ENCODE measurements at places on chromosomes 5 and 9.

DNA sequence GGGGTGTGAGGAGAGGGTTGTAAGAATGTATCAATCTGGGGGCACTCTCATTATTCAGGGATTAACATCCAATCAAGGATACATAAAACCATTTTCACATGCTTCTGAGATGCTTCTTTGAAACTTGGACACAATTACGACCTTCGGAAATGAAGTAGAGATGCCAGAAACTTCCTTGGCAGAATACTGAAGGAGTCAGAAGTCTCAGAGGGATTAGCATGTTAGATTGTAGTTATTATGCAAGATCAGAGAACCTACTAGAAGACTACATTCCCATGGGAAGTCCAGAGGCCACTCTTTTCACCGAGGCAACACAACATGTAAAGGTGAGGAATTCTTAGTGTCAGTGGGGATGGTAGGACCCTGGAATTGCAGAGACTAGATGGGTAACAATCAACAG lies 5.1 kb upstream of the SLC22A4 start:
- no peak for DNase-seq

DNA sequence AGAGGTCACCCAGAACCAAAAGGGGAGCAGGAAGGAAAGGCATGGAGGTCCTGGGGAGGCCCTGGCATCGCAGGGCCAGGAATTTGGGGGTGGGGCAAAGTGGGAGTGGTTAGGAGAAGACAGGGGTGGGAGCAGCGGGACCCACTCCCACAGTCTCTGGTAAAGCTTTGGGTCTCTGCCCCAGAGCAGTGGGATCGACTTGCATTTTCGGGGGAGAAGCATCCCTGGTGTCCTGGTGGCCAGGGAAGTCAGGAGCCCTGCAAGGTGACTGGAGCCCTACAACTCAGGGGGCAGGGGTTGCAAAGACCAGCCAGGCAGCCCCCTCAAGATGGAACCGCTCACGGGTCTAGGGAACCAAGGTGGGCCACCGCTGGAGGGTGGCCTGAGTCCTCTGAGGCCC lies 22.4 kb upstream of the GTF3C5 start:
- DNase-seq: no peak

- DNase-seq: no peak
These were observed 2.7 kb downstream of the TERT start for GRCh38 chr5:1292139-1292538.

GRCh38 chr5:133238426-133239205 lies 186.8 kb downstream of the HSPA4 start:
- no peak for DNase-seq

- no peak for DNase-seq
These were observed 174.5 kb upstream of the MAP1B start for GRCh38 chr5:71932655-71933338.

GRCh38 chr9:38090170-38090569 lies 21.1 kb upstream of the SHB start:
- no peak for DNase-seq

DNA sequence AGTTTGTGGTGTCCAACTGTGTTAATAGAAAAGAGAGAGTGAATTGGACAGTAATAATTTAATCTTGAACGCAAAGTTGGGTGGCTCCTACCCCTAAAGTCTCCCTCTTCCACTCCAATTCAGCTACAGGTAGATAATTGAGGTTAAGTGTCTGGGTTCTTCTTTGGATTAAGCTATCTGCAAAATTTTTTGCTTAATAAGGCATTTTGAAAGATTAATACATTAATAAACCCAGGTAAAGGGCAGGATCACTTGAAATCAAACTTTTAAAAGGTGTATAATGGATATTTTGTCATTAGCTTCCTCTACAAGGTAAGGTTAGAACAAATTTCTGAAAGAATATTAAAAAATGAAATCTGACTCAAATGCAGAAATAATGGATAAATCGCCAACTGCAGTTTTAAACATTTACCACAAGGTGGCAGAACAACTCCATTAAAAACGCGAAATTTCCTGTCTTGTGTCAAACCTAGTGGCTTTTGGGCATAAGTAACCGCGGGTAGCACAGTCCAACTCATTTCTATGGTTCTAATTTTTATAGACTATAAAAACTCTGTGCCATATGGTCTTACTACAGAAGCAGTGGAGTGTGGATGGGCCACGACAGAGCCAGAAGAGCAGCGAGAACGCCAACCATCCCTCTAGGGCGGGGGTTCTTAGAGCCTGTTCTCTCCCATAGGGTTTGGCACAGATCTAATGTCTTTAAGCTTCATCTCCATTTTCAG lies 276.5 kb downstream of the ARHGEF28 start:
- no peak for DNase-seq

- no peak for DNase-seq
These were observed 58.8 kb upstream of the ANGPTL2 start for GRCh38 chr9:127181315-127181580.

DNA sequence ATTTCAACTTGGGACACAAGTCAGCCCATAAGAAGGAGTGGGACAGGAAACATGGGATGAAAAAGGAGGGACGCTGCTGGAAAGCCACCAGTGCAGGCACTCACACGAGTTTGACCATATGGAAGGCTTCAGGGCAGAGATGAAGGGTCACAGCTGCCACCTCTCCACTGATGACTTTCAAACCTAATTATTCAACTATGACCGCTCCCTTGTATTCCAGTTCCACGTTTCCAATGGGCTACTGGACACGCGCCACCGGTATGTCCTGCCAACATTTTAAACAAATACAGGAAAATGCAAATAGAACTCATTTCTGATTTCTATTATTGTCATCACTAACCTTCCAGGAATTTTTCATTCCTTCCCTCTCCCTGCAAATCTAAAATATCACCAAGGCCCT lies 134.7 kb downstream of the SLC1A3 start:
- no peak for DNase-seq

GRCh38 chr9:7780261-7780988 lies 19.2 kb downstream of the DMAC1 start:
- no peak for DNase-seq

DNA sequence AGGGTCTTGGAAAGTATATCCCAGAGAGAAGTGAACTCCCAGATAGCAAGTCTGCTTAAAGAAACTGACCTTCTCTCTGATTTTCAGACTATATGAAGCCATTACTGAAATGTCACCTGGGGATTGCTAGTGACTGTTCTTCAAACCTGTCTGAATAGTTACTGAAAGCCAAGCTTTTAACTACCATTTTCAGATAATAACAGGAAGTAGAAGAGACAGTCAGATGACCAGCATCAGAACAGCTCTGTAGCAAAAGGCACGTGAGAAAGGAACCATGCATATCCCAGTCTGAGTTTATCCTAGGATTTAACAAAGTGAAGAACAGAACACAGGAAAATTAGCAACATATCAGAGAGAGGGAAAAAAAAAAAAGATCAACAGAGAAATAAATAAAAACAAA lies 74.9 kb upstream of the SELENOP start:
- DNase-seq: no peak

DNA sequence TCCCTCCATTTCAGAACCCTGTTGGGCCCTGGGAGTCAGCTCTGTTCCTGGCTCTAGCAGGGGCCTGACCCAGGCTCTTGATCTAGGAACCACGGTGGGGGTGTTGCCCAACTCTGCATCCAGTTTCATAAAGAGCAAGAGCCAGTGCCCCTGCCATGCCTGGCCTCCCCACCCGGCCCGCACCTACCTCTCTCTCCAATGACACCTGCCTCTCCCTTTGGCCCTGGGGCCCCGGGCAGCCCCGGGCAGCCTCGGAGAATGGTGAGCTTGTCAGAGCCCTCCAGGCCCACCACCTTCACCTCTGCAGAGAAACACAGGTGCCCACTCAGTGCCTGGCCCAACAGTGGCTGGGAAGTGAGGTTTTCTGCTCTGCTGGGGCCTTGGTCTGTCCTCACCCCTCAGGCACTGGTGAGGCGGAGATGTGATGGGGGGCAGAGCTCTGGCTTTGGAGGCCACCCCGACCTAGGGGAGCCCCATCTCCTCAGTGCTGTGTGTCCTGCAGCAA lies 1.5 kb downstream of the FCN1 start:
- DNase-seq: no peak

DNA sequence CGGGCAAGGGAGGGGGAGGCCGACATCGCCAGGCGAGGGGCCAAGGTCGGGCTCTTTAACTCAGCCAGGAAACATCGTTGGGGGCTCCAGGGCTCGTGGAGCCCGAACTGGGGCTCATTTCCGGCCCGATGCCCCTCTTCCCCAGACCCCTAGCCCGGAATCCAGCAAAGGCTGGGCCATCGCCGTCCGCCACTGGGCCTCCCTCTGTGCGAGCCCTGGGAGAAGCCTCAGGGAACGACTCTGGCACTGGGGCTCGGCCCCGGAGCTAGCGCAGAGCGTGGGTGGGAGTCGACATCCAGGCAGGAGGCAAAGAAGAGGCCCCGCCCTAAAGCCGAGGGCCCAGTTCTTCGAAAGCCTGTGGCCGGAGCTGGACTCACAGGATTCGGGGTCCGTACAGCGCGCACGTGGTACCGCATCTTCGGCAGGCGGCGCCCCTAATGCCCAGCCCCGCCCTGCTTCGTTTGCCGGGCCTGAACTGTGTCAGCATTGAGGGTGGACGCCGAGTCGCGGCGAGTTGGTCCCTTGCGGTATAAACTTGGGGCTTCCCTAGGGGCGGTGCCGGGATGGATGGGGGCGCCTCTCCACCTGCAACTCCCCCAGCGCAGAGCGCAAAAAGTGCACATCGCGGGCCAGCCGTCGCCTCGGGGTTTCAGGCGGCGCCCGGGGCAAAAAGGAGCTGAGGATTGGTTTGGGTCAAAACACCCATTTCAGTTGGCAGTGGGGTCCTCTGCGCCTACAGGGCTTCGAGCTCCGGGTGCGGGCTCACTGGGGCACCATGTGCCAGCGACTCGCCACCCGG lies 3.6 kb upstream of the PAX5 start:
- no peak for DNase-seq

- DNase-seq: no peak
These were observed 567.2 kb upstream of the MEF2C start for GRCh38 chr5:89450149-89450538.

DNA sequence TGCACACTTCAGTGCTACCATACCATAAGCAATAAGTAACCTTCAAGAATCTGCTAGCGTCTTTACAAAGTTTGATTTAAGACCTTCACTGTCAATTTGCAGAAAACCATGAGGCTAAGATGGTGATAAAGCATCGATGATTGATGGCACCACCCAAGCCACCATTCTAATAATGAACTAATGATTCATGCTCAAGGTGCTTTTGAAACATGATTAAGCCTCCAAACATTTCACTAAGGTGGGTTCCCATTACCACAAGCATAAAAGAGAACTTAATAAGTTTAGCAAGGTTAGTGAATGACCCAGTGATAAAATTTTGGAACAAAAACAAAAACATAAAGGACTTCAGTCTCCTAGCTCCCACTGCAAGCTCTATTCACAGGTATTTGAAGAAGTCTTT lies 214.7 kb downstream of the FBXL17 start:
- no peak for DNase-seq

DNA sequence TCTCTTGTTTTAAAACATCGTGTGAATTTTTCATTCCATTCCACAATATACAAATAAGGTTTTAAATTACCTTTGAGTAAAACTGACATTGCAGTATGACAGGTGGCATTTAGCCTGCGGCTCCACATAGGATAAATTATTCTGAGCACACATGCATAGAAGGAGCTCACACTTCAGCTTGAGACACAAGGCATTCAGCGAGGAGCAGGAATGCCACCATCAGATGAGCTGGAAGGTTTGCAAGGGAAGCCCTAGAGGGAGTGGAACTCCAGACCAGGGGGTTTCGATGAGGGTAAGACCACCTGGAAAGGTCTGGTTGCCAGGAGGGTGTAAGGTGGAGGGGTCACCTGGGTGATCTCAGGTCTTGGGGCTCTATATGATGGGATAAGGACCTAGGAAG lies 259.0 kb upstream of the ADRA1B start:
- no peak for DNase-seq

DNA sequence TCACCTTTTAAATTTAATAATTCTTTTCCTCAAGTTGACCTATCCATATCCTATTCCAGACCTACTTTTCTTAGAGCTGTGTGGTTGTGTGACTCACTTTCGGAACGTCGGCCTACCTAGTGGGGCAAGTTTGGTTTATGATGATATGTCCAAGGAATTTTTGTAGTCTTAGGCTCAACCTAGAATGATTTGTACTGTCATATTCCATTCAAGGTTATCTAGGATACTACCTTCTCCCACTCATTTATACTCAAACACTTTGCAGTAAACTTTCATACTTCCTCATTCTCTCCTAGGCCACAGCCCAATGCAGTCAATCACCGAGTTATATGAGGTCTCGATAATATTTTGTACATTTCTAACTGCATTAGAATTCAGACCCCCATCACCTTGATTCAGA lies 61.9 kb downstream of the PIK3R1 start:
- DNase-seq: no peak

DNA sequence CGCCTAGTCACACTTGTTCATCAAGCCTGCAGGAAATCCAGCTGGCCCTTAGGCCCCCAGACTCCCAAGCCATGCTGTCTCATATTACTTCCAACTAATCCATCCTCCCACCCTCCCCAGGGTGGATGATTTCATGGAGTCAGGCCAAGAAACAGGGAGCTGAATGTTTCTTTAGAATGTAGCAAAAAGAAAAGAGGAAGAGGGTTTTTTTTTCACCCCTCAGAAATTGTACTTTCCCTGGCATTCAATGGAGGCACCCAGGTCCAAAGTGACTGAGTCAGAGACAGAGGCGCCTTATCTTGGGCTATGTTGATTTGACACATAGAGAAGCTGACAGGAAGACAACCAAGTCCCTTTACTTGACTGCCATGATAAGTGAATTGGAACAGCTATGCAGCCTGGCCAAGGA lies 260.2 kb upstream of the NR4A3 start:
- DNase-seq: no peak

DNA sequence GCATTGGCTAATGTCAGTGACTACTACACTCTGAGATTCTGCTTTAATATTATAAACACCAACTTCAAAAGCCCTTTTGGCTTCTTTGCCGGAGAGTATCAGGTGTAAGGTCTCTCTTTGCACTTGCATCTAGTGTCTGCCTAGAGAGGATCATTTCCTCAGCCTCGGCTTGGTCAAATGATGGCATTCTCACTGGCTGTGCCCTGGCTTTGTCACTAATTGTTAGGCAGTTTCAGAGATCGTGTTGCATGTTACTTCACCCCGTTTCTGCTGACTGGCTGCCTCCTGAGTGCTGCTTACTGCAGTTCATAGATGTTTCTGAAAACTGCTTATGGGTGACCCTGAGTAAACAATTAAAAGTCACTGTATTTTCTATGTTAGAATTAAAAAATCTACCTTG lies 48.8 kb downstream of the SLC1A3 start:
- no peak for DNase-seq

DNA sequence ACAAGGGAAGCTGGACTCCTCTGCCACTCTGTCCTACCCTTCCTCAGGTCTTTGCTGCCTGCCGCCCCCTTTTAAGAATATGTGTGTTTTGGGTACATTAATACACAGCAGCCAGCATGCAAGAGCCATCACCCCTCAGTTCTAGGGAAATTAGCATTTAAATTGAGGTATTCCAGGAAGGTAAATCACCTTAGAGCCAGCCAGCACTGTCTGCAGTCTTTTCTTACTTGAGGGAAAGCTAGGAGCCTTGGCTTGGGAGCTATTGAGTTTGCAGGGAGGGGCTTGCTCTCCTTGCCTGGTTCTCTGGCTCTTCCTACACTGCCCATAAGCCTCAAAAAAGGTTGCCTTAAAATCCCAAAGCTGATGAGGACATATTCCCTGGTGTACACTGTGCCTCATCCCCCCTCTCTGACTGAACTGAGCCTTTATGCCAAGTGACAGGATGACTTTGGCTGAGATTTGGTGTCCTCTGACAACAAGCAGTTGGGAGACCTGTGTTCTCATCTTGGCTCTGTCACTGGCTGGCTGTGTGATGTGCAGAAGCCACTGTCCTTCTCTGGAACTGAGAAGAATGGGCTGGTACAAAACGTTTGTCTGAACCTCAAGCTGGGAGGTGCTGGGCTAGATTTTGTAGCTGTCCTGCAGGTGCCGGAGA lies 54.1 kb downstream of the TRIM32 start:
- no peak for DNase-seq

Data from activated naive CD4-positive, alpha-beta T cell (primary cell).